ENCODE measurements at places on chromosomes 5 and 9.
A peak's percentile ranks its signal among the peaks of the same experiment; 100 is the strongest.

- peak; percentile 29 for DNase-seq
Observed at GRCh38 chr9:32430720-32431119, 46.3 kb downstream of the ACO1 start.

DNA sequence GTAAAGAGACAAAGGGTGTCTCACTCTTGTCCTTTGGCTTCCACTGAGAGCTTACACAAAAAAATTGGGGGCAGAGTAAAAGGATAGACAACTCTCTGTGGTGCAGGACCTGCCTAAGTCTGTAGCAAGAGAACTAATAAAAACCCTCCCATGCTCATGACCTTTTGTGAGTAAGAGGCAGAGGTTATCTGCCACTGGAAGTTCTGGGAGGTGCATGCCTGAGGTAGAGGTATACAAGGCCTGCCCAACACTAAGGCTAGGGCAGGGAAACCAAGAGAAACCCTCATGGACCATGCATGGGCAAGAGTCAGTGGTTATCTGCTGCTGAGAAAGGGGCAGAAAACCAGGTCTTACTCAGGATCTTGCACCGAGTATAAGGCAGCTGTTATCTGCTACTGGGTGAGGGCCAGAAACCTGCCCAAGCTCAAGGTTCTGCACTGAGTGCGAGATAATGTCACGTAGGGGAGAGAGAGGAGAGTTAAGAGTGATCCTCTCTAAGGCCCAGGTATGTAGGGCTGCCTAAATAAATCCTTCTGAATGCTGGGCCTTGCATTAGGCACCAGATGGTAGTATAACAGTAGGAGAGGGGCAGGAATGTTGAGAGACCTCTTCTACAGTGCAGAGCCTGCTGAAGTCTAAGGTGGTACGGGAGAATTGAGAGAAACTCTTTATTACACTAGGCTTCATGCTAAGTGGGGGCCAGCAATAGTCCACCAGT, 143.4 kb downstream of the MACROH2A1 start:
- DNase-seq = no peak

DNA sequence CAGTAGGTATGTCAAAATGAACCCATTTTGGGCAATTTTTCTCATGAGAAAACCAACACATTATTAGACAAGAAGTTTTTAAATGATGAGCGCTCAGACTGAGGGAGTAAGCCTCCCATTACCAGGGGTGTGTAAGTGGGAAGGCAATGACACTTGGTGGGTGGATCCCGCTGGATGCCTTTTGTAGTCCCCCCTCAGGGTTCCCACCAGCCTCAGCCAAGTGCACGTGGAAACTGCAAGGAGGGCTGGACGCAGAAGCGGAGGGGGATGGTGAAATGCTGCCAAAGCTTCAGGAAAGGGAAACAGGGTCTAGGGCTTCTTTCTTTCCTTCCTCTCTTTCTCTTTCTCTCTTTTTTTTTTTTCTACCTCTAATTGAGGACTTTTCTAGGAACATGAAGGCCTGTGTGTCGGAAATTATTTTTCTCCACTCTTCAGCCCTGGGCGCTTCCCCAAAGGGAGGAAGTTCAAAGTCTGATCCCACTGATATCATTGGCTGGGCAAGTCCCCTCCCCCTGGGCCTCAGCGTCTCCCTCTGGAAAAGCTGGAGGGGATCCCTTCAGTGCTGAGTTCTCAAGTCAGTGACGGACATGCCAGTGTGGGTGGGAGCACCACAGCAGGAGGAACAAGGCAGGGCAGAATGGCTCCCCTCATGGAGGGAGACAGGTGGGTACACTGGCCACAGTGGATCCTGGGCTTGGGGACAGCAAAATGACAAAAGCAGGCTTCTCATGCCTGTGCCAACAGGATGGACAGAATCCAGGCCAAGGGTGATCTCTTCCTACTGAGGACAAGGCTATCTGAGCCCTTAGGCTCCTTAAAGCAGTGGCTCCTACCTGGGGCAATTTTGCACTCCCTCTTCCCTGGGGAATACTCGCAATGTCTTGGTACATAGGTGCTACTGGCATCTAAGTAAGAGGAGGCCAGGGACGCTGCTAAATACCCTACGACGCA, 23.9 kb upstream of the SLC25A51 start:
- DNase-seq = no peak

- DNase-seq = peak; percentile 17
Observed at GRCh38 chr9:70962761-70963440, 158.5 kb downstream of the TRPM3 start.

- DNase-seq = no peak
Observed at GRCh38 chr5:96338624-96339415, 94.2 kb downstream of the PCSK1 start.

DNA sequence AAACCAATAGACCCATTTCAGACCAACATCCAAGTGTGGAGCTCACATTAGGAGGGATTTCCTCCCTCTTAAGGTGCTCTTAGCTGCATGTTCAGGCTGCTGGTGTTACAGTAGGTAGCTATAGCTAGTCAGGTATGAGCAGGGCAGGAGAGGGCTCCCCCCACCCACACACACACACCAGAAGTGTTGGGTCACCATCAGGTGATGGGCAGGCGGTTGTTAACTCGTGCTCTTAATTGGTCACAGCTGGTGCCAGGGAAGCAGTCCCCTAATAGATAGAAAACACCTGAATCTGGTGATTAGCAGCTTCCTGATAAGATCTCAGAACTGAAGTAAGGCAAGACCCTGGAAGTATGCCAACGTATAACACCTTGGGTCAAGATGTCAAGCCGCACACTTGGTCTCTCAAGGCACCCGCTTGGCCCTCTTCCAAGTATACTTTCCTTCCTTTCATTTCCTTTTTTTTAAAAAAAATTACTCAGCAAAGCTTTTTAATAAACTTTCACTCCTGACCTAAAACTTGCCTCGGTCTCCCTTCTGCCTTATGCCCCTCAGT, 532.4 kb downstream of the DNAH5 start:
- DNase-seq = peak; percentile 2

GRCh38 chr5:111869681-111870080, 112.7 kb upstream of the NREP start:
- DNase-seq = peak; percentile 57

DNA sequence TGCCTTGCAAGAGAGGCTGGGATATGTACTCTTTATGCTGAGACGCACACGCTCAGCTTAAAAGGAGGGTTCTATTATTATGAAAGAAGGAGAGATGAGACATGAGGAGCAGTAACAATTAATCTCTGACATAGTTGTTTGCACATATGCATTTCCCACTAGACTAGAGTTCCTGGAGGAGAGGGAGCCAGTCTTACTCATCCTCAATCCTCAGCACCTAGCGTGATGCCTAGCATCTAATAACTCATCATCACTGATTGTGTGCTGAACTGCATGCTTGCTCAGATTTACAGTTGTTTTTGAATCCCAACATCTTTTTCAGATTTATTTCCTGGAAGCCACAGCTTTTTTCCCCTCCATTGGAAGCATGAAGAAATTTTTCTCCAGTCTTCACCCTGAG, 35.5 kb downstream of the GCNT4 start:
- peak; percentile 27 for DNase-seq

GRCh38 chr5:137122075-137122474, 377.1 kb downstream of the SPOCK1 start:
- no peak for DNase-seq

DNA sequence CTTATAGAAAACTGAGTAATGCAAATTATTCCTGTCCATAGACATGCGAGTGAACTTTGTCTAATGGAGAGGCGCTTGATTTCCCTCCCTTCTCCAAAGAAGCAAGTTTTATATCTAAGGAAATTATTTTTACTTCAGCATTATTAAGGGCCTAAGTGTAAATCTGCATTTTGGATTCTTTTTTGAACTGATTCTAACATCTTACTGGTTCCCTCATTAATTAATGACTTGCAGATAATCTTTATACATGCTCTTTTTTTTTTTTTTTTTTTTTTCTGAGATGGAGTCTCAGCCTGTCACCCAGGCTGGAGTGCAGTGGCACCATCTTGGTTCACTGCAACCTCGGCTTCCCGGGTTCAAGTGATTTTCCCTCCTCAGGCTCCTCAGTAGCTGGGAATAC, 209.5 kb downstream of the TLE4 start:
- no peak for DNase-seq

DNA sequence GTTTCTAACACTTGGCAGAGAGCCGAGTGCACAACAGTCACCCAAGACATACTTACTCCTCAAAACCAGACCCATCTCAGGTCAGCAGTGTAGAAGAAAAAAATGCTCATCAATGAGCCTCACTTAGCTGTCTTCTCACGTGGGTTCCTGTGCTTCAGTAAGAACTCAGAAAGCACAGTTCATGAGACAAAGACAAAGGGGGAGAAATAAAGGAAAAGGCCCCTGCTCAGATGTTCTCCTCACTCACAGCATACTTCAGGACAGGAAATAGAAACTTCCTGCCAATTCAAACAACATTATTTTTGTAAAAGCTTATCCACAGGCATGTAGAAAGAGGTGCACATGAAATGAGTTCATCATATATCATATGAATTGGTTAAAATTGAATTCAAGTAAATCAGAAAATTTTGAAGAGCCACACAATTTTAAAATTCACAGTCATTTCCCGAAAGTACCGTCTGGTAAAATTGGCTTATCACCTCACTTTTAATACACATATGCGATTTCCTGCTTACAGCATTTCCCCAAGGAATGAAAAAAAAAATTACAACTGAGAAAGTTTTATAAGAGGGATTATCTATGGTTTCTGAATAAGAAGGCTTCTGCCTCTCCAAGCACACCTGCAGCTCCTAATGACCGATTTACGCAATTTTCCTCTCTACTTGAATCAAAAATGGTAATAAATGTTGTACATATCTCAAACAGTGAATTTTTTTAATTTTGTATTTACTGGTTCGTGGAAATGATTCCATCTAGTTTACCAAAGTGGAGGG, 328.3 kb downstream of the TMEM167A start:
- no peak for DNase-seq

DNA sequence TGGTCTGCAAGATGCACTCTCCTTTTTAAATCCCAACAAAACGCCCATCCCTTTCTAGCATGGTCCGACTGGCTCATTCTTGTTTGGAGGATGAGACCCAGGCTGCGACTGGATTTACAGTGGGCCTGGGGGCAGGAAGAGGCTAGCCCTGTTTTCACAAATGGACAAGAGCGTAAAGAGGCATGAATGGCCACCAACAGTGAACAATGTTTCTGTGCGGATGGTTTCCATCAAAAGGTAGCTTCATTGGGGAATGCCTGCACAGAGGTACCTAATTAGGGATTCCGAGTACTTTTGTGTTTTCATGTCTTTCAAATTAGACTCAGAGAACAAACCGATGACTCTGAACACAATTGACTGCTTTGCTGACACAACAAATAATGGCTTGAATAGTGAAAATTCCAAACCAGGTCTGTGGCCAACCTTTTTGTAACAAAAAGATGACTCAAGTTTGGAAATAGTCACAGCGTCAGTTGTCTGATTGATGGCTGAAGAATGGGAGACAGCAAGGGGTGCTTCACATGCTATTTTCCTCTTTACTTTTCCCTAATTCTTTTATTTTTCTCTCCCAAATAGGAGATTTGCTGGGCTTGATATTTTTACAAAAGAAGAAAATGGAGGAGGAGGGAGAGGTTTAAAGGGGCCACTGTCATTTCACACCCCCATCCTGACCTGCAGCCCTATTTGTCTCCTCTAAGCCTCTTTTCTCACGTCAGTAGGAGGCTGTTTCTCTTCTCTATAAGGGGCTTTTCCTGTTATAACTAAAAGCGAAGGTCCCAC, 208.1 kb upstream of the S1PR3 start:
- DNase-seq = peak; percentile 77

DNA sequence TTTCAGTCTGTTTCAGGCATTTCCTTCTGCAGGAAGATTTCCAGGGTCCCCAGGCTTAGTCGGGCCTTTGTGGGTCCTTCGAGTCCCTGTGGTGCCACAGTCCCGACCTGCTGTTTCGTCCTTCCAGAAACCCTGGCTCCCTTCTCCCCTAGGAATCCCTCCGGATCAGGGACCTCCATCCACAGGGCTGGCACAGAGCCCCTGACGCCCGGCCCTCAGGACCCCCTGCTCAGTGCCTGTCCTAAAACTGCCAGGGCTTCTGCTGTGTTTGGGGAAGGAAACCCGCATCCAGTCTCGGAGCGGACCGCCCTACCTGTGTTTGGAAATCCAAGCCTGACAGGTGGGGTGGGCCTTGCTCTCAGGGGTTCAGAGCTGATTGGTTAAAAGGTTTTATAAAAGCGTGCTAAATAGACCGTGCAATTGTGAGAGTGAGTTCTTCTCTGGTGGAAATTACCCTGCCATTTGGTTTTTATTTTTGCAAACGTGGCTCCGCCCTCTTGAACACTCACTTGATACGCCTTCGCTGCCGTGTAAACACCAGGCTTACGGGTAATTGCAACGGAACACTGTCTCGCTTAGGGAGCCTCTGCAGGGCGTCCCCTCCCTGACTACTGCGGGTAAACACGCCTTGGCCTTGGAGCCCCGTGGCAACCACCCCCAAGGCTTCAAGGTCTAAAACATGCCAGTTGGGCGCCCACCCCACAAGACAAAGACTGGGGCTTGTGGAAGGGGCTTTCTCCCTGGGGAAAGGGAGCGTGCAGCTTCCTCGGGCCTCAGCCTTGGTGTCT, 121.2 kb downstream of the PHF2 start:
- no peak for DNase-seq

- DNase-seq = no peak
Observed at GRCh38 chr5:29263915-29264351, 1929.6 kb upstream of the CDH6 start.

DNA sequence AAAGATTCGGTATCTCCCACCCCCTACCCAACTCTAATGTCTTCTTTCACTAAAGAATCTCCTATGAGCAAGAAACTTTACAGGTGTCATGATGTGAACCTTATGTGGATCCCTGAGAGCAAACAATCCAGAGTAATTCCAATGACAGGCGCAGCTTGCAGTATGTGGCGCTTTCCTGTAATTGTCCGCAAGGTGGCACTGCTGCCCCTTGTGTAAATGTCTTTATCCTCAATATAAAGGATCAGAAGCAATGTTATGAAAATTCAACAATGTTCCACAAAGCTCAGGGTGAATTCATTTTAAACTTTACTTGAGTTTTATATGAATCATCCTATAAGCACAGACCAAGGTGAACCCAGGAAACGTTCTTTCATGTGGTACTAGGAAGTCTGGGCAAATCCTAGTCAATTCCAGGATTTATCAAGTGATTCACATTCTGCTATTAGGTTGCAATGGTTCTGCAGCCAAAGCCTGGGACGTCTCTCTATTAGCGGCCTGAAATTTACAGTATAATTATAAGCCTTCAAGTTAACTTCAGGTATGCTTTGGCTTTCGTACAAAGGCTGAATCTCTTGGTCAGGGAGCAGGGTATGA, 113.7 kb downstream of the TRPM6 start:
- DNase-seq = peak; percentile 82

DNA sequence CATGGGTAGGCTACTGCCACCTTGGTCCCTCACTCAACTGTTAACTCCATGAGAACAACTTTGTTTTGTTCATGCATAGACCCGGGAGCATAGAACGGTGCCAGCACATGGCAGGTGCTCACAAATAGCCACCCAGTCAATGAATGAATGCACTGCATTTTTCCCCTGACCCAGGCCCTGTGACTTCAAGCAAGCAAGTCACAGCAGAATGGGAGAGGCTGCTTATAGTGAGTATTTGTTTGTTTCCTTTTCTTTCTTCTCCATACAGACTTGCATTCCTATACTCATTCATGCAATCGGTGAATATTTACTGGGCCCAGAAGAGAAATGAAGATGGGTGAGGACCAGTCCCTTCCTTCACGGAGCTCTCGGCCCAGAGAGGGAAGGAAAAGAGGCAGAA, 62.0 kb downstream of the SHB start:
- DNase-seq = no peak
